ENCODE measurements at places on chromosomes 12 and 14.
A peak's percentile ranks its signal among the peaks of the same experiment; 100 is the strongest.

DNA sequence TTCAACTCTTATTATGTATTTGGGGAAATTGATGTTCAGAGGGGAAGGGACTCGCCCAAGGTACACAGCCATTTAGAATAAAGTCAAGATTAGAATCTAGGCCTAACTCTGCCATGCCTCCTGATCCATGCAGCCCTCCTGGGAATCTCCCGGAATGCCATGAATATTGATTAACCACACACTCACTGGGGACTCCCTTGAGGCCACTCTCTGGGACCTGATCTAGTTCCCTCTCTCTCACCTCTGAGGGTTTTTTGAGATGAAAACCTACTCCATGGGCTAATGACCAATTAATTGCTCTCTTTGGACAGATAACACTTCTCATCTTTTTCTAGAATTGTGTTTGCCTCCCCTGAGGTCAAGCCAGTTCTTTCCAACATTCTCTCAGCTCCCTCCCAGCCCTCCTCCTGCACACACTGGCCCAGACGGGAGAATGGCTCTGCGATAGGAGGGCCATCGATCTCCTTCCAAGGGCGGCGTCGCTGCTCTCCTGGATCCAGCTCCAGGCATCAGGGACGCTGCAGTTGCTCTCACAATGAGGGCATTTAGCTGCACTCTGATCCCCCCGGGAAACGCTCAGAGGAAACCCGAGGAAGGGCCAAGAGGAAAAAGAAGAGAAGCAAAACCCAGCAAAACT is 22.6 kb downstream of the WSCD2 start:
- DNase-seq = no peak

GRCh38 chr12:57005980-57006808 is at the start of gene ZBTB39:
Gene ZBTB39, minus strand, starts transcription at chr12:57006546. Its CDS starts 1,629 bp downstream, at chr12:57004917.
- peak; percentile 53 for DNase-seq

DNA sequence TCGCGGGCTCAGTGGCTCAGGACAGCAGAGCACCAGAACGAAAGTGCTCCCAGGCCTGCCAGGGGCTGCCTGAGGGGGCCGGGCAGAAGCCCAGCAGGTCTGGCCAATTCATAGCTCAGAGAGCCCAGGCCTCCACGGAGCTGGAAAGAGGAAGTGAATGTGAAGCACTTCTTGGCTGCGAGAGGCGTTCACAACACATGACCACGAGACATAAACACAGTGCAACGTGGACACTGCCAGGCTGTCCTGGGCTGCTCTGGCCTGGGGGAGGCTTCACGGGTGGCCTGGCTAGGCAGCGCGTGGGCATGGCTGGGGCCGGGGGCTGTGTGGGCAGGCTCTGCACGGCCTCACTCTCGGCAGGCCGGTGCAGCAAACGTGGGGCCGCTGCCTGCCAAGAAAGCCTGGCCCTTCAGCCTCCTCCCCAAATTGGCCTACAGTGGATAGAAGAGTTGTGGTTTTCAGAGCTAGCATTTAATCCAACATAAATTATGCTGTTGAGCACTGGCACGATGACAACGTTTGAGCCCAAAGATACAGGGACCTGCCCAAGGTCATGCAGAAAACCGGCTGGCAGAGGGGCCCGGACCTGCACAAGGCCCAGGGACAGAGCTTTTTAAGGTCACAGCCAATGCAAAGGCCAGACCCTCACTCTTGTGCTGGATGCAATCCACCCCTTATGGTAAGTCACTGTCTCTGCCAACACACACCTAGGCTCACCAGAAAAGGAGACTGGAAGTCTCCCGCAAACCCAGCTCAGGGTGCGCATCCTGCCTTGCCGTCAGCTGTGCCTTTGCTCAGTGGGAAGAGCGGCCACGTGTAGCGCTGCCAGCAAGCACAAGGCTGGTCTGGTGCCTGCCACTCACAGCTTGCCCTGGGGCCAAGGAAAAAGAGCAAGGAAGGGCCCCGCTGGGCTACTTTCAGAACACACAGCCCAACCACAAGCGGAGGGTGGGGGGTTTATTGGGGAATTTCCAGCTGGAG is 8.6 kb downstream of the SLC25A29 start:
- DNase-seq = no peak

GRCh38 chr14:34018564-34019244 is 67.8 kb upstream of the EGLN3 start:
- no peak for DNase-seq

GRCh38 chr14:80768646-80769045 is 172.9 kb downstream of the CEP128 start:
- DNase-seq = no peak

- no peak for DNase-seq
Measured at GRCh38 chr14:96790706-96791105, 6.5 kb upstream of the VRK1 start.

GRCh38 chr14:68944162-68944561 is 34.9 kb downstream of the ACTN1 start:
- no peak for DNase-seq

GRCh38 chr14:22387776-22388241 is 201.2 kb downstream of the DAD1 start:
- DNase-seq = no peak

GRCh38 chr12:68675101-68675842 is 11.5 kb upstream of the NUP107 start:
- peak; percentile 89 for DNase-seq

- no peak for DNase-seq
Measured at GRCh38 chr12:3905664-3906063, 32.5 kb upstream of the PARP11 start.

GRCh38 chr12:112977139-112977538 is 1.2 kb upstream of the OAS2 start:
- no peak for DNase-seq

DNA sequence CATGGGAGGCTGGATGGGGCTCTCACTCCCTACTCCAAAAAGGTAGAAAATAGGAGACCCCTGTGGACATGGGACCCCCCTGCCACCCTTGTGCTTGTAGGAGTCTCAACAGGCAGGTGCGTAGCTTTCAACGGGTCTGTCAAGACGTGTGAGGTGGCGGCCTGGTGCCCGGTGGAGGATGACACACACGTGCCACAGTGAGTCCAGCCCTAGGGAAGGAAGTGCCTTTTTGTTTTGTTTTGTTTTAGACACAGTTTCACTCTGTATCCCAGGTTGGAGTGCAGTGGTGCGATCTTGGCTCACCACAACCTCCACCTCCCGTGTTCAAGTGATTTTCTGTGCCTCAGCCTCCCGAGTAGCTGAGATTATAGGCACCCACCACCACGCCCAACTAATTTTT is 12.9 kb downstream of the P2RX4 start:
- no peak for DNase-seq

GRCh38 chr12:64219145-64219544 is 3.0 kb downstream of the KICS2 start:
- DNase-seq = no peak

GRCh38 chr12:14200598-14200997 is 164.9 kb upstream of the ATF7IP start:
- DNase-seq = no peak

- no peak for DNase-seq
Measured at GRCh38 chr12:66538970-66539369, 139.9 kb downstream of the GRIP1 start.

DNA sequence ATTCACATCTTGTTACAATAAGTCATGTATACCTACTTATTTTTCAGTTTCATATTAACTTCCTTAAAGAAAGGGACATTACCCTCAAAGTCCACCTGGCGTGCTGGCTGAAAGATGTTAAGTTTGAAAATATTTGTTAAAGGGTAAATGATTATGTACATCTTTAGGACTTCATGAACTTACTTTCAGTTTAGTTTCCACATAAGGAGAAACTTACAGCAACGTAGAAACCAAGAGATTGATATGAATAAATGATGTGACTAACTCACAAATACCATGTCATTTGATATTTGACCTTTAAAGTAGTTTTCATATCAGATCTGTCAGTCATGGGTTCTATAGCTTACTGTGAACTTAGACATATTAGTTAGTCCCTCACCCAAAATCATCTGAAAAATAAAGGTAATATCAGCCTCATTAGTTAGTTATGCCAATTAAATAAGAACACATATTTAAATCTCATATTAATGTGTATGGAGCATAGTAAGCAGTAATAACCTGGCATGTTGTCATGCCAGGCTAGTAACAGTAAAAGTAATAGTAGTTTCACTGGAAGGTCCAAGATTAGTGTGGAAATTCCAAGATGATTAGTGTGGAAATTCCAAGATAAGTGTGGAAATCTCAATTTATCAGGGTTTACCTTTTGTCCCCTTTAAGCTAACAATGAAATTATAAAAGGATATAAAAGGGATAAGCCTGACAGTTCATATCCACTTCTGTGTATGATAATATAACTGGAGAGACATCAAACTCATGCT is 1.9 kb upstream of the CLEC2D start:
- no peak for DNase-seq

- DNase-seq = no peak
Measured at GRCh38 chr14:53934778-53935414, 21.7 kb downstream of the BMP4 start.

GRCh38 chr12:76399040-76399439 is 50.8 kb upstream of the BBS10 start:
- no peak for DNase-seq

- DNase-seq = no peak
Measured at GRCh38 chr14:73146111-73146510, 9.8 kb downstream of the PSEN1 start.

- no peak for DNase-seq
Measured at GRCh38 chr14:72638021-72638420, 255.9 kb downstream of the DPF3 start.

DNA sequence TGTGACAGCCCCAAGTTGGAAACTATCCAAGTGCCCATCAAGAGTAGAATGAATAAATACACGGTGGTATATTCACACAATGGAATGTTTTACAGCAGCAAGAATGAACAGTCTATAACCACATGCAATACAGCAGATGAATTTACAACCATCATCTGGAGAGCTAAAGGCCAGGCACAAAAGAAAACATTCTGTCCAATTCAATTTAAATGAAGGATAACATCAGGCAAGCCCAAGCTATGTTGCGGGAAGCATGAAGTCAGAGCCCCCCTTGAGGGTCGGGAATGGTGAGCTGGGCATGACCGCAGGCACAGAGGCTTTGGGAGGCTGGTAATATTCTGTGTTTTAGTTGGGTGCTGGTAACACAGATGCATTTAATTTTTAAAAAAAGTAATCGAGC is 76.0 kb downstream of the SYNE3 start:
- no peak for DNase-seq

DNA sequence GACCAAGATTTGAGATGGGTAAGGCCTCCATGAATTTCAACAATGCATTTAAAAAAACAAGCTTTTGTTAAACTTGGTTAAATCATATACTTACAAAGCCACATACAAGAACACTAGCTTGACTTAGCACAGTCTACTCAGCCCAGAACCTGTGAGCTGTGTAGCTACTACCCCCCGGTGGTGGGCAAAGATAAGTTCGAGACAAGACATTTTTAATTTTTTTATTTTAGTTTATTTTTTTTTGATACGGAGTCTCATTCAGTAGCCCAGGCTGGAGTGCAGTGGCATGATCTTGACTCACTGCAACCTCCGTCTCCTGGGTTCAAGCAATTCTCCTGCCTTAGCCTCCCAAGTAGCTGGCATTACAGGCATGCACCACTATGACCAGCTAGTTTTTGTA is 3.7 kb upstream of the NECAP1 start:
- peak; percentile 75 for DNase-seq

- no peak for DNase-seq
Measured at GRCh38 chr14:92223025-92223424, 99.9 kb upstream of the SLC24A4 start.

- no peak for DNase-seq
Measured at GRCh38 chr12:22986997-22987396, 362.0 kb downstream of the ETNK1 start.

DNA sequence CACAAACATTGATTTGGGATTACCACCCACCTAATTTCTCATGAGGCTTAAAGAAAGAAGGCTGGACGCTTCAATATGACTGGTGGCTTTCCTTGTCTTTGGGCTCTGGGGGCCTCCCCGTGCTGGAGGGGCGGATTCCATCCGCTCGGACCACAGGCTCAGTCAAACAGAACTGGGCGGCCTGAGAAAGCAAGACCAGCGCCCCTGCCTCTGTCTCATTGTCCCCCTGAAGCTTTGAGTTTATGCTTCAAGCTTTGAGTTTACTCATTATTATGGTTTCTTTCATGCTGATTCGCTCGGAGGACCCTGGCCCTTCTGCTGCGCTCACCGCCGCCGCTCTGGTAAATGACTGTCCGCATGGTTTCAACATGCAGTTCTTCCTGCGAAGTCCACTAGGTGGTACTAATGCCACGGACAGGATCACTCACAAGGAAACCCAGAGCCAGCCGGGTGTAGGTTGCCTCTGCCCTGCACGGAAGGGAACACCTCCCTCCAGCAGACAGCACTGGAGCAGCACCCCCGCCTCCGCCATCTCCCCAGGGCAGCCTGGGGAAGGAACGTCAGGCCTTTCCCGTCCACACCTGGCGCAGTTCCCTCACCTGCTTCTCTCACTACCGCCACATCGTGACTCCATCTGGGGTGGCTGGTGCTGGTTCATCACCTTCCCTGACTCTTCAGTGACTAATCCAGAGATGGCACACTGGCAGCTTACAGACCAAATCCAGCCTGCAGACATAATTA is 13.2 kb upstream of the TIGAR start:
- no peak for DNase-seq

DNA sequence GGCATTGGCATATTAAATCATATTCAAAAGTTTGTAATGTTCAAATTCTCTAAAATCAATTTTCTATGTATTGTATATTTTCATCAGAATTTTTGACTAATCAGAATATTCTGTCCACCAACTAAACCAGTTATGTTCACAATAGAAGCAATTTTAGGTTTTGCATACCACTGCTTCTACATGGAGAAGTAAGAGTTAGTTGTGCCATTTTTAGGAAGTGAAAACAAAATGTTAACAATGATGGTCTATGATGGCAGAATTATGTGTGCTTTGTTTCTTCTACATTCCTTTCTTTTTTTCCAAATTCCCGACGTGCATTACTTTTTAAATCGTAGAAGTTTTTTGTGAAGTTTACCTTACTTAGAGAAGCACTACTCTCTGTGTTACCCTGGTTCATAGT is 29.5 kb downstream of the ABHD12B start:
- DNase-seq = no peak

- no peak for DNase-seq
Measured at GRCh38 chr14:65191716-65192115, 89.4 kb upstream of the MAX start.

DNA sequence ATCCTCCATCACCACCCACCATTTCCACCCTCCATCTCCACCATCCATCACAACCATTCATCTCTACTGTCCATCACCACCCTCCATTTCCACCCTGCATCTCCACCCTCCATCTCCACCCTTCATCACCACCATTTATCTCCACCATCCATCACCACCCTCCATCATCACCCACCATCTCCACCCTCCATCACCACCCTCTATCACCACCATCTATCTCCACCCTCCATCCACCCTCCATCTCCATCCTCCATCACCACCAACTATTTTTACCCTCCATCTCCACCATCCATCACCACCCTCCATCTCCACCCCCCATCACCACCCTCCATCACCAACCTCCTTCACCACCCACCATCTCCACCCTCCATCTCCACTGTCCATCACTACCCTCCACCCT is 4.7 kb upstream of the CEP170B start:
- DNase-seq = no peak
